Thoracic aorta endothelial cell (primary cell): ENCODE measurements at places on chromosomes 1 and 21. TPM values are rescaled to one million over a fixed set of nuclear protein-coding genes. Genes with fewer than 3 reads are reported as not detected.

The FAM163A gene
- total RNA-seq = not detected in 2 replicates

The HSPA6 gene
- 0.22 and 0.27 TPM in 2 replicates for total RNA-seq

The B3GALT5 gene
- total RNA-seq = not detected in 2 replicates

The ZNF697 gene
- total RNA-seq = 18.0 and 22.2 TPM in 2 replicates

The ADAMTS5 gene
- total RNA-seq = under 0.01 and 0.07 TPM in 2 replicates

The PGLYRP3 gene
- not detected in 2 replicates for total RNA-seq
